ENCODE measurements at places on chromosomes 7 and 10.

- DNase-seq = no peak
Observed at GRCh38 chr10:70742537-70743429, 42.4 kb downstream of the TBATA start.

- no peak for DNase-seq
Observed at GRCh38 chr7:90850471-90850870, 254.3 kb downstream of the CDK14 start.

DNA sequence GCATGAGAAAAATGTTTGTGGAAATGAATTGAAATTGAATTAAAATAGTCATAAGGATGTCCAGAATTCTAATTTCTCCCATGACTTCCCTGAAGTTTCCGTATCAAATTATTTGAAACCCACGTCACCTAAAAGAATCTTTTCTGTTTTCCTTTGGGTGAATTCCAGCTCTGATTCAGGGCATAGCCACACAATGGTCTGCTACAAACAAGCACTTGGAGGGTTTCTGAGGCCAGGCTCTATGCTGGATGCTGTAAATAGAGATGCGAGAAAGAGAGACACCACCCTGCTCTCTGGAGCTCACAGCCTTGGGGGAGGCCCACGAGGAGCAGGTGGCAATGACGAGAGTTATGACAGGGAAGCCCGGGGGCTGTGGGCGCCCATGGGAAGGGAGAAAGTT, 33.6 kb downstream of the GHRHR start:
- no peak for DNase-seq

GRCh38 chr10:77029777-77030717, 607.6 kb downstream of the KCNMA1 start:
- no peak for DNase-seq

DNA sequence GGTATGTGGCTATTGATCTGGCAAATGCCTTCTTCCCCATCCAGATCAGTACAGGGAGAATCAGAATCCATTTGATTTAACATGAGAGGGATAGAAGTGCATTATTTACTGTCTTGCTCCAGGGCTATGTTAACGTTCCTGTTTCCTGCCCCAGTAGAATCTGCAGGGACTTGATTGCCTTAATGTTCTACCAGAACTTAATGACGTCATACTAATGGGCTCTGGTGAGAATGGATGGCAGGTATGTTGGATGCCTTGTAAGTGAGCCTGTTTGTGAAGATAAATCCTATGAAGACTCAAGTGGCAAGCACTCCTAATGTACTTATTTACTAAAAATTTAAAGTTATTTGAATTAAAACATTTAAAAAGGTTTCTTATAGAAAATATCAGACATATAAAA, 44.5 kb upstream of the CHCHD3 start:
- DNase-seq = no peak

- no peak for DNase-seq
Observed at GRCh38 chr10:28903736-28904135, 226.4 kb downstream of the BAMBI start.

DNA sequence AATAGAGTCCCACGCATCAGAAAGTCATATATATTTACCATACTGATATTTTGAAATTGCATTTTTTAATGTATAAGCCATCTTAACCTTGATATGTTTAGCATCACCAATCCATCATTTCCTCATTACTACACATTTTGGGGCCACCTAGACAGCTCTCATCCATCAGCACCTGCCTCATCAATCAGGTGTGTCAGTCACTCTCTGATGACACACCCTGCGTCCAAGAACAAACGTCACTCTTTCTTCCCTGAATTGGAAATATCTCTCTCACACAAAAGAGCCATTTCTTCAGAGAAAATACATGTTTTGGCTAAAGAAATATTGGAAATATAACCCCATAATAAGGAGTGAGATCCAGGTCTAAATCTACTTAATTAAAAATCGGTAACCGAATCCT, 38.9 kb upstream of the RSU1 start:
- no peak for DNase-seq

- DNase-seq = no peak
Observed at GRCh38 chr10:107072786-107073185, 91.7 kb downstream of the SORCS1 start.

DNA sequence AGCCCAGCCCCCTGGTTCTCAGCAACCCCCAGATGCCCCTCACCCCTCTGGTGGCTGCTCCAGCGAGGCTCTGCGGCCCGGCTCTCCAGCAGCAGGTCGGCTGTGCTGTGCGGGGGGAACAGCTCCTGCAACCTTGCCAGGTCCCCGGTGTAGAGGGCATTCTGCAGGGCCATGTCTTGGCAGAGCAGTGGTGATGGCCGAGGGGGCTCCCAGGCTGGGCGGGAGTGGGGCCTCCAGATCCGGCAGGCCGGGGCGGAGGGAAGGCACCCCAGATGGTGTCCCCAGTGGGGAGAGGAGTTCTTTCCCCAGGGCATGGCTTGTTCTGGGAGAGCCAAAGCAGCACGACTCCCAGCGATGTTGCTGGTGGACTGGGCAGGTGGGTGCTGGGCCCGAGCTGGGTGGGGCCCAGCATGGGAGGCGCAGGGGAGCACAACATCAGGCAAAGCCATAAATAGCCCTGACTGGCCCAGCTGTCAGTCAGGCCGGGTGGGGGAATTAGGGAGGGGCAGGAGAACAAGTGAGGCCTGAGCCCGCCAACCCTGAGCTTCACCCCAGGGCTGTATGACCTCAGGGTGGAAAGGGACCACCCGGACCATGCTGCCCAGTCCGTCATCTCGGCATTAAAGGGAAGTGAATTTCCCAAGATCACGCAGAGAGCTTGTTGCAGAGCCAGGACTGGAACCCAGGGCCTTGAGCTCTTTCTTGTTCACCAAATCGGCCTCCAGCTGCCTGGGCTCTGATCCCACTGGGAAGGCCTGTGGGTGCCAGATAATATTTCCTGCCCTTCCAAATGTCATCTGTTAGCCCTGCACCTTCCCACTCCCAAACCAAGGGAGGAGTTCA, 580 bp upstream of the ASB10 start:
- DNase-seq = no peak

DNA sequence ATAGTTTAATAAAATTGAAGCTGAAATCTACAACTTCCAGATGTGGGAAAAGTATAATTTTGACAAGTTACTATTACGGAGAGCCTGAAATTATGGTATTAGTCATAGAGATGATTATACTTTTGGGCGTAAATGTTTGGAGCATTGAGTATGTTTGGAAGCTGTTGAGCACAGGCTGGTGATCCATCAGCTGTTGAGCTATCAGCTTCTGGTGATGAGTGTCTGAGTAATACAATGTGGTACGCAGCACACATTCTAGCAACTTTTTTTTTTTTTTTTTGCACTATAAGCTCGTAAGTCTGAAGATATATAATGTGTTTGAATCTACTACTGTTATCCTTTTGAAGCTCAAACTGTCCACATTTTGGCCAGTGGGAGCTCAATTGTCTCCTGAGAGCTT, 123.4 kb downstream of the ATE1 start:
- no peak for DNase-seq

DNA sequence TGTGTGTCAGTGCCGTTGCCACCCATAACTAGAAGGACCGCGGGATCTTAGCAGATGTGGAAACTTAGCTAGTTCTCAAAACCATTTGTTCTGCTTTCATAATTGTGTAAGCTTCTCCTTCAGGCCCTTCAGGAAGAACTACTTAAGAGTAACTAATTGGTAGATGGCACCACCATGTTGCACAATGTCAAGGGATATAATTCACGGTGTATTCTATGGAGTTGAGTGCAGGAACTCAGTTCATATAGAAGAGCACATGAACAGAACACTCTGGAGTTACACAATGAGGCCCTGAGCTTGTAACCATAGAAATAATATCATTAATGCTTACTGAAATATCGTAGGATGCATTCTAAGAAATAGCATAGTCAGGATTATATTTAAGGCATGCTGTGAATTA, 126.5 kb upstream of the GAD2 start:
- DNase-seq = no peak

- no peak for DNase-seq
Observed at GRCh38 chr7:18445916-18446520, 49.5 kb upstream of the HDAC9 start.

Data from stimulated activated CD8-positive, alpha-beta memory T cell treated with anti-CD3 and anti-CD28 coated beads, Interleukin-2, amount 100 ng/mL, for 1 hour (primary cell).